ENCODE measurements at places on chromosomes 7 and 10. TPM values are rescaled to one million over a fixed set of nuclear protein-coding genes. Genes with fewer than 3 reads are reported as not detected.
A peak's percentile ranks its signal among the peaks of the same experiment; 100 is the strongest.

DNA sequence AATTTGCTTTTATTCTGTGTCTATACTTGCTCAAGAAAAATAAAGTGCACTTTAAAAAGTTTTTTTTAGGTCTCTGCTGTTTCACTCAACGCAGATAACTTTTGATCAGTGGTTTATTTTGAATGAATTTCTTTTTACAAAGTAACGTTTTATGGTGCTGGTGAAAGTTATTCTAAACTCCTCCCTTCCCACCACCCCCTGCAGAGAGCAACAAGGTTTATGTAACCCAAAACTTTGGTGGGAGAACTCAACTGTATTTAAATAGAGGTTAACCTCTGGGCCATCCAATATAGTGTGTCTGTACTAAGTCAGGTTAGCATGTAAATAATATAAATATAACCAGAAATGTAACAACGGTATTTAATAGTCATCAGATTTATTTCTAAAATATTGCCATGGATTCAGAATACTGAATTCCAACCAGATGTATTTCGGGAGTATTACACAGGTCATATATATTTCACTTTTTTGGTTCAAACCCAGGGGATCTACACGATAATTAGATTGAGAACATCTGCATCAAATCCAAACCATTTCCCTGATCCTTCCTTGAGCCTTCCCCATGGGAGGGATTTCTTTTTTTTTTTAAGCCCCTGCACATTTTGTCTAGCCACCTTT is 3.9 kb upstream of the CUX1 start:
- no peak overlapping the region for H3K27ac ChIP-seq
- peak overlapping the region; percentile 51 for H3K4me3 ChIP-seq
- peaks cover 22% of the 10 kb centered on the region for H3K4me1 ChIP-seq
- peaks cover 22% of the 10 kb centered on the region for H3K27me3 ChIP-seq

DNA sequence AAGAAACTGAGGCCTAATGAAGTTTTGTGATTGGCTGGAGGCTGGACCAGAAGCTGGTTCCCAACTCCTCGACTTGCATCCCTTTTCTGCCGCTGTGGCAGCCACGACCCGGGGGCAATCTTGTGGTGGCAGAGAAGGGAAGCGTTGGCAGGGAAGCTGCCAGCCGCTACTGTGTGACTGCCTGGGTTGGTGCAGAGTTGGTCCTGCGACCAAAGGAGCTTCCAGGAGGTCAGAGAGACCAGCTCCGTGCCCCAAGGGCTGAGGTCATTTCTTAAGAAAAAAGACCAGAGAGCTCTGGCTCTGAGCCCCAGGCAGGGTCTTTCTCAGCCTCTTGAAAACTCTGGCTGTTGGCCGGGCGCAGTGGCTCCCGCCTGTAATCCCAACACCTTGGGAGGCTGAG is 47.2 kb downstream of the PRF1 start:
- peaks cover 29% of the 10 kb centered on the region for H3K4me1 ChIP-seq
- H3K4me3 ChIP-seq, result no peak overlapping the region
- H3K27me3 ChIP-seq, result no peaks in the 10 kb centered on the region
- H3K36me3 ChIP-seq, result no peaks in the 10 kb centered on the region
- no peak overlapping the region for H3K27ac ChIP-seq

DNA sequence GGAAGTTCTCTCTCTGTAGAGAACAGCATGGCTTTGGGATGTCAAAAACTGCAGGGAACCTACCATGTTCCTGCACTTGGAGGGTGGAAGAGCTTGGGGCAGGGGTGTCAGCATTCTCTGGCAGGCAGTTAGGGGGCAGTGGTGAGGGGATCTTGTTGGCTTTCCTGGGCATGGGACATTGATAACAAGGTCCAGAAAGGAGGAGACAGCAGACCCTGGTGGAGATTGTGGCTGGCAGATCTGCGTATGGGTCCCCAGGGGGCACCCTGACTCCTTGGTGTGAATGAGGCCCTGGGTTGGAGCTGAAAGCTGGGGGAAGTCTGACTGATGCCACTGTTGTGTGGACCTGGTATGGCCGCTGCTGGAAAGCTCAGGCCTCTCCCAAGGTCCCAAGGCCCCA is 22.9 kb upstream of the CAMK2B start:
- H3K4me3 ChIP-seq, result no peak overlapping the region
- no peaks in the 10 kb centered on the region for H3K36me3 ChIP-seq

- no peak overlapping the region for H3K27ac ChIP-seq
- H3K27me3 ChIP-seq, result peaks cover 45% of the 10 kb centered on the region
- peaks cover 12% of the 10 kb centered on the region for H3K4me1 ChIP-seq
- H3K36me3 ChIP-seq, result no peaks in the 10 kb centered on the region
These were observed 47.4 kb upstream of the COMTD1 start for GRCh38 chr10:75283078-75283670.

GRCh38 chr7:151875942-151876898 is 695 bp downstream of the PRKAG2 start:
- H3K27ac ChIP-seq, result no peak overlapping the region
- H3K4me3 ChIP-seq, result peak overlapping the region; percentile 90
- peaks cover 10% of the 10 kb centered on the region for H3K4me1 ChIP-seq
- H3K27me3 ChIP-seq, result peaks cover 30% of the 10 kb centered on the region

GRCh38 chr7:1459920-1460820 is 900 bp upstream of the MICALL2 start:
- peaks cover 47% of the 10 kb centered on the region for H3K4me1 ChIP-seq
- no peaks in the 10 kb centered on the region for H3K27me3 ChIP-seq
- DNase-seq, result no peak
- H3K36me3 ChIP-seq, result no peaks in the 10 kb centered on the region
- peak overlapping the region; percentile 63 for H3K4me3 ChIP-seq

GRCh38 chr7:151083071-151083823 is at the start of gene TMUB1:
TMUB1 (minus strand) TSS chr7:151083493; CDS start chr7:151082563, 930 bp downstream.
- no peaks in the 10 kb centered on the region for H3K27me3 ChIP-seq
- H3K4me3 ChIP-seq, result peak within 1 kb of the TSS; percentile 89
- H3K36me3 ChIP-seq, result no peaks in the 10 kb centered on the region
- H3K27ac ChIP-seq, result peak within 1 kb of the TSS; percentile 89
- peaks cover 55% of the 10 kb centered on the region for H3K4me1 ChIP-seq

DNA sequence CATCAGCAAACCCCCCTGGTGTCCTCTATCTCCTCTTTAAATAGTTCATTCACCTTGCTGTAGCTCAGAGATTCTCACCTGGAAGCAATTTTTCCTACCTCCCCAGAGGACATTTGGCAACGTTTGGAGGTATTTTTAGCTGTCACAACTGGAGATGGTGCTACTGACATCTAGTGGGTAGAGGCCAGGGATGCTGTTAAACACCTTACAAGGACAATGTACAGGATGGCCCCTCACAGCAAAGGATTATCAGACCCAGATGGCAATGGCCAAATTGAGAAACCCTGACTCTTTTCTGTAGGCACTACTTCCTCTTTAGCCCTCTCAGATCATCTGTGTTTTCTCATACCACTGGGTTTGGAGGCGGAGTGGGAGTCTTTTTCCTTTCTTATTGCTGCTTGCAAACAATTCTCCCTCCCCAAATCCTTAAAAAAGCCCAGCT is 13.2 kb upstream of the TRA2A start:
- no peaks in the 10 kb centered on the region for H3K36me3 ChIP-seq
- DNase-seq, result no peak
- H3K27me3 ChIP-seq, result peaks cover 4% of the 10 kb centered on the region

DNA sequence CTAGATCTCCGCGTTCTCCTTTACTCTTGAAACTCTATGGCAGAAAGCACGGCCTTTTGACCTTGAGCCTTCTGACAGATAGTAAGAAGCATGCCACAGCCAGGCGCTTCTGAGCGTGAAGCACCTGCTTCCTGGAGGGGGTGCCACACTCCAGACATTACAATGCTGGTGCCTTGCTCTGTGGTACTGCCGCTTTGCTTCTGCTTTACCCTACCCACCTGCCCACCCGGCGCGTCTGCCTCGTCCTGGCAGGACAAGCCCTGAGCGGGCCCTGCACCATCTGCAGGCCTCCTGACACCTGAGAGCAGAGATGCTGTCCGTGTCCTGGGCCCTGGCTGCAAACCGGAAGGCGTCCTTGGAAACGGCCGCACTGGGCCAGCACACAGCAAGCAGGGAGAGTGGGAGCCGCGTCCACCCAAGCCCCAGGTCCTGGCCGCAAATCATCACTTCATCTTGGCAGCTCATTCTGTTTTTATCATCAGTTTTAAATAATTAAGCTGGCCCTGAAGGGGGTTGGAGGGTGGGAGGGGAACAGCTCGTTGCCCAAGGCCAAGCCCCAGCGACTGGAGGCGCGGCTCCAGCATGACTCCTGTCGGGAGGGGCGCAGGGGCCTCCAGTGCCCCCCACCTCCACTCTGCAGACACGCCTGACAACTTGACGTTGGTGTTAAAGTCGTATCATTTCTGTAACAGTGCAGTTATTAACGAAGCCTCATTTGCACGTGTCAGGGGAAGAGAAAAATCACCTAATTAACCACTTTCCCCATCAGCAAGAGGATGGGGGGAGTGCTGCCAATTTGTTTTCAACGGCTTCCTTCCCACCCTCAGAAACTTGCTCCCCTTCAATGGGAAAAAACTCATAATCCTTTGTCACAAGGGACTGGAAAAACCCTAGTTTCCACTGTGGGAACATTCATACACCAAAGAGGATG is 132.2 kb downstream of the MAD1L1 start:
- H3K36me3 ChIP-seq, result peaks cover 2% of the 10 kb centered on the region
- H3K4me3 ChIP-seq, result no peak overlapping the region
- H3K27ac ChIP-seq, result no peak overlapping the region
- no peak for DNase-seq
- H3K4me1 ChIP-seq, result peaks cover 29% of the 10 kb centered on the region
- no peaks in the 10 kb centered on the region for H3K27me3 ChIP-seq

The HOXA11 gene
- not detected for total RNA-seq

The COL28A1 gene
- total RNA-seq, result 1.1 TPM

DNA sequence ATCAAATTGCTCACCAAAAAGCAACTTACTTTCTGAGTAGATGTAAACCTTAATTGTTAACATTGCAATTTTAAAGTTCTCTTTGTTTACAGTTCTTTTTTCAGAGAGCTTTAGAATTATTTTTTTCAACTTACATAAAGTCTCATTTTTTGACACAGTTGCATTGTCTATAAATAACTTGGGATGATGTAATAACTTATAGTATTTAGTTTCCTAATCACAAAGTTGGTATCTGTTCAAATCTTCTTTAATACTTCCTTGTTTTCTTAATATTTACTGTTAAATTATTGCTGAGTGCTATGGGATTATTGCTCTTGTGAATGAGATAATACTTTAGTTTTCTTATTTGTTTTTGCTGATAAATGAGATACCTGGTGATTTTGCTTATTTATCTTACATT is 18.9 kb upstream of the SUV39H2 start:
- no peaks in the 10 kb centered on the region for H3K27me3 ChIP-seq
- H3K27ac ChIP-seq, result peak overlapping the region; percentile 29

GRCh38 chr7:8115547-8116402 is 146.2 kb downstream of the ICA1 start:
- no peak for DNase-seq
- no peaks in the 10 kb centered on the region for H3K4me1 ChIP-seq
- H3K27ac ChIP-seq, result no peak overlapping the region

- DNase-seq, result no peak
- no peaks in the 10 kb centered on the region for H3K36me3 ChIP-seq
- H3K4me1 ChIP-seq, result peaks cover 33% of the 10 kb centered on the region
- peak overlapping the region; percentile 55 for H3K27ac ChIP-seq
- no peaks in the 10 kb centered on the region for H3K27me3 ChIP-seq
- peak overlapping the region; percentile 10 for H3K4me3 ChIP-seq
These were observed 594.9 kb downstream of the INHBA start for GRCh38 chr7:41107938-41108448.

GRCh38 chr7:68125168-68125567 is 1128.5 kb downstream of the TYW1 start:
- no peaks in the 10 kb centered on the region for H3K27me3 ChIP-seq
- no peak for DNase-seq
- no peaks in the 10 kb centered on the region for H3K36me3 ChIP-seq
- no peaks in the 10 kb centered on the region for H3K4me1 ChIP-seq
- H3K4me3 ChIP-seq, result no peak overlapping the region

The NET1 gene
- total RNA-seq, result 11.3 TPM

The AKR1C8 gene
- not detected for total RNA-seq

The DNAJB9 gene
- total RNA-seq, result 23.3 TPM

Data from osteocyte (in vitro differentiated cells).